Tibial nerve (tissue), 4 donors: ENCODE measurements at places on chromosomes 6 and 20. TPM values are rescaled to one million over a fixed set of nuclear protein-coding genes. Genes with fewer than 3 reads are reported as not detected.

DNA sequence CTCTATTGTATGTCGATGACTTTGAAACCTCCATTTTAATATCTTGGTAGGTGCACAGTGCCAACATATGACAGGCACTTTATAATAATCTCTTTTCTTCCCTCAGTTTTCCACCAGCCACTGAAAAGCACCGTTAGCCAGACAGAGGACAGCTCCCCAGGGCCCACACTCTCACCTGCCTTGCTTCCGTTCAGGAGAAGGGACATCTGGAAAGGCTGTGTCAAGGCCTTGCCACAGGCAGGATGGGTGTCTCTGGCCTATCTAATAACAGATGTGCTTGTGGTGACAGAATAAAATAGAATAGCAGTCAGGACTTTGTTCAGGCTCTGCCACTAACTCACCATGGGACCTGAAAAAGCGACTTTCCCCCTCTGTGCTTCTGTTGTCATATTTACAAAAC is 75.5 kb upstream of the CCDC167 start:
- DNase-seq: no peak

DNA sequence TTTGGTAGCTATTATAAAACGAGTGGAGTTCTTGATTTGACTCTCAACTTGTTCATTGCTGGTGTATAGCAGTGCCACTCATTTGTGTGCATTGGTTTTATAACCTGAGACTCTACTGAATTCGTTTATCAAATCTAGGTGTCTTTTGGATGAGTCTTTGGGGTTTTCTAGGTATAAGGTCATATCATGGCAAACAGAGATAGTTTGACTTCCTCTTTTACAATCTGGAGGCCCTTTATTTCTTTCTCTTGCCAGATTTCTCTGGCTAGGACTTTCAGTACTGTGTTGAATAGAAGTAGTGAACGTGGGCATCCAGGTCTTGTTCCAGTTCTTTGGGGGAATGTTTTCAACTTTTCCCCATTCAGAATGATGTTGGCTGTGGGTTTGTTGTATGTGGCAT is 38.8 kb downstream of the SUMO4 start:
- DNase-seq: no peak

DNA sequence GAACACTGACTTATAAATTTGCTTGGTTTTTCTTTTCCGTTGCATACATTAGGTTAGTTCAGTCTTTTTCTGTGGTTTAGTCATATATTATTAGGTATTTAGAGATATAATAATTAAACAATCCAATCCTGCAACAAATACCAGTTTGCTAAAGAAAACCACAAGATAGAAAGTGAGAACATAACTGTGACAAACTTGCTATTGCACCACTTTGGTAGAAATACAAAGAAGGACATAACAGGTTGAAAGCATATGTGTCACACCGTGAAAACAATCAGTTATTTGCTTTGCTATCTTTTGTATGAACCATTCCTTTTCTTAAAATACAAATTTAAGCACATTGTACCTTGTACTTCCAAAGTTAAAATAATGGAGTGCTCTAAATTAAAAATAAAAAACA is 42.0 kb upstream of the KCNQ5 start:
- no peak for DNase-seq

DNA sequence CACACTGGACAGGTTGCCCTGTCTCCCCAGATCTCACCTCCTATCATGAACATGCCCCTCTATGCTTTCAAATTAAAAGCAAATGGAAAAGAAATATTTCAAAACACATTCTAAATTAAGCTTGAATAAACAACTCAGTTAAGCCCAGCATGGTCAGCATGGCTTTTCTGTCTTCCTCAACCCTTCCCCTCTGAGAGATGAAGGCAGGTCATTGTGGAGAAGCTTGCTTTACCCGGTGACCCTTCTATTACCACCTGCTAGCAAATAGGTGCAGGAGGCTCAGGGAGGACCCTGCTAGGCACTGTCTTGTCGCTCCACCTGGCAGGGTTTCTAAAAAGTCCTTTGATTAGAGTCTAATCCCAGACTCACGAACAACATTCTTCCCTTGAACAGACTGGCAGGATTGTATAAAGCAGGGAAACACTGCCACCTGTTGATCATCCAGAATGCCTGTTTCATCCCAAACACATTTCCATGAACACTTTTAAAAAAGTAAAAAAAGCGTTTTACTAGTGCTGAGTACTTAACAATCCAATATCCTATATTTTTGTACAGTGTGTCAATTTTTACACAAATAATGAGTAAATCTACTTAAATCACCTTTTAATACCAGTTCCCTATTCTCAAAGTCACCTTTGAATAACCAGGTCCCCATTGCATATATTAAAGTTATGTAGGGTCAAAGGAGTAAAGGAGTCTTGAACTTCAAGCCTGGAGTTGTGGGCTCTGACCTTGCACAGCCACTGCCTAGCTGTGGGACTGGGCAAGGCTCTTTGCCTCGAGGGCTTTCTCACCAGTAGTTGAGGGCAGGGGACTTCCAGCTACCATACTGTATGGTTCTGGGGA is 75.5 kb downstream of the GPR6 start:
- peak; percentile 25 for DNase-seq

GRCh38 chr20:36775826-36776225 is 2.3 kb upstream of the DSN1 start:
- DNase-seq: no peak

DNA sequence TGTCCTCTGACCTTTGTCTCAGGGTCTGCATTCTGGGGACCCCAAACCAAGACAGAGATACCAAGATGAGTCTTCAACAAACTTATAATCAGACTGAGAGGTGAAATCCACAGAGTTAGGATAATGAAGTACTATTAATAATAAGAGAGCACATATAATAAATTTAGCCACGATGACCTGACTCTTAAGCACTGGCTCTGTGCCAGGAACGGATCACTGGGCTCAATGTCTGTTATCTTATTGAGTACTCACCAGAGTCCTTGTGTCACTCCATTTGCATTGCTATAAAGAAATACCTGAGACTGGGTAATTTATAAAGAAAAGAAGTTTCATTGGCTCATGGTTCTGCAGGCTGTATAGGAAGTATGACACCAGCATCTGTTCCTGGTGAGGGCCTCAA is 18.9 kb upstream of the ITPR3 start:
- no peak for DNase-seq

GRCh38 chr6:167984144-167984719 is 13.2 kb upstream of the KIF25 start:
- no peak for DNase-seq

DNA sequence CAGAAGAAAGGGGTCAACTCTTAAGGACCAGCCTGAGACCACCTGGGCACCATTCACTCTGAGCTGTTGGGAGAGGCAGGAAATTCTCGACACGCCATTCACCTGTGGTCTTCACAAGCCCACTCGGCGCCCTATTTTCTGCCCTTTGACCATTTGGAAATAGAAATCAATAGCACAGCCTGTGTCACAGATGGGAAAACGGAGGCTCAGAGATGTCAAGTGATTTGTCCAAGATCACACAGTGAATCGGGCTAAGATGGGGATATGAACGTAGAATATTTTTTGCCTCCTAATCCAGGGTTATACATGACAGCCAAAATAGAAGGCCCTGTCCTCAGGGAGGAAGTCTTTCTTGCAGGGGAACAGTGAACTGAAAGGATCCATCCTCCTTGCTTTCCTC is 3.0 kb upstream of the APOBEC2 start:
- no peak for DNase-seq

DNA sequence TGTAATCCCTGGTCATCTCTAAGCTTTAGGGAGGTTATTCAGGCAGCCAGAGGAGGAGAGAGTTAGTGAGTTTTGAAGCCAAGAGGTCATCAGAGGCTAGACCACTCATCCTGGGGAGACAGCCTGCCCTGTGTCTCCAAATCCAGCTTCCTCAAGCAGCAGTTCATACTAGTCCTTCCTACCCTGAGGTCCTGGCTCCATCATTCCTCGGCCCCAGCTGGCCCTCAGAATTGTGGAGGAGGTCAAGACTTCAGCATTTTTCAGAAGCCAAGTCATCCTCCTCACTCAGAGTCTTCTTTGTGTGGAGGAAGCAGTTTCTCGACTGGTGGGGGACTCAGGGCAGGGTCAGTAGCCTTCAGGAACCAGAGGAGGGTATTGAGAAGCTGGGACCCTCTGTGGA is 12.4 kb upstream of the KIAA1755 start:
- no peak for DNase-seq

DNA sequence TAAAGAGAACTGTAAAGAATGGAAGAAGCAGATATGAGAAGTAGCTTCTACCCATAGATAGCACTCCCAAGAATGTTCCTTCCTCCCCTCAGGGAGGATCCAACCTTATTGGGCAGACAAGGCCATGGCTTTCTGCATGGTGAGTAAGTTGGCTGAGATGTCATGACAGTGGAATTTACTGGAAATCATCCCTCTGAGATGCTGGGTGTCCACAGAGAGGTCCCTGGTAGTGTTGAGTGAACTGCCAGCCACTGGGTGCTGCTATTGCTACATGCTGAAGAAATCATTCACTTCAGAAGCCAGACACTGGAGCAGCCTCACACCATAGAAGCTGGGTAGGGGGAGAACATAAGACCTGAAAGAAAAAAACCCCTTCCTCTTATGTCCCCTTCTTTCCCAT is 46.4 kb upstream of the FERMT1 start:
- no peak for DNase-seq

DNA sequence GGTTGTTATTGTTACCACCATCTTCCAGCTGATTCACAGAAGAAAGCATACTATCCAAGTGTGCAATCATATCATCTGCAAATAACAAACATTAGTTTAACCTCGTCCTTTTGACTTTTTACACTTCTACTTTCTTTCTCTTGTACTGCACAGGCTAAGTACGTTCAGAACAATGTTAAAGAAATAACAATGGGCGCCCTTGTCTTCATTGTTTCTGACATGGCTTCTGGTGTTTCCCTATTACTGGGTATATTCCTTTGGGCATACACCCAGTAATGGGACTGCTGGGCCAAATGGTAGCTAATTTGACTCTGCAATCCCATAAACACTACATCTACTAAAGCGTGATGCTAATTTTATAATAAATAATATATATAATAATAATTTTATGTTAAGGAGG is 146.7 kb downstream of the GJA10 start:
- no peak for DNase-seq

DNA sequence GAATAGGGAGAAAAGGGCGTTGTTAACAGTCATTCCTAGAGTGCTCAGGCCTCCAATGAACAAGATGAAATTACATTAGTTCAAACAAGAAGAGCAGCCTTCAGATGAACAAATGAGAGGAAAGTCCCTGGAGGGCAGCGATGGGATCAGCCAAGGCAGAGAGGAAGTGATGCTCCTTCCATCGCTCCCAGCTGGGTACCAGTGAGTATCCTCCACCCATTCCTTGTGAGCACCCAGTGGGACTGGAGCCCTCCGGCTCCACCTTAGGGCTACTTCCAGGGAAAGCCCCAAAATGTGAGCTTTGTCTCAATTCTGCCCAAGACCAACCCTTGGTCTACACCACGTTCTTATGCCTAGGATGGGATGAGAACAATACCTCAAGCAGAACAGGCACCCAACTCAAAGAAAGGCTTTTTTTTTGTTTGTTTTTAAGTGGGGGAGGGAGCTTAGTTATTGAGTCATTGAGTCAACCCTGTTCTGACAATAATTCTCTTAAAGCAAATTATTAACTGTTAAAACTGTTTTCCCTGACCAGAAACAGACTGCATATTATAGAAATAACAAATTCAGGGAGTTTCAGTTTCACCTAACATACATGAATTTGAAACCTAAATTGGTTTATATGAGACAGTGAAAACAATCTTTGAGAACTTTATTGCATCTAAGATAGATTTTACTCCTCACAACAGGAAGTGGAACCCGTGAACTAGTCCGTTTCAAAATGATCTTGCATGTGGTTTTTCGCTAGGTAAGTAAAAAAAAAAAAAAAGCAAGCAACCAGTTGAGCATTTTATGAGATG is 106.9 kb downstream of the IPCEF1 start:
- DNase-seq: no peak

Gene FAXC
- 2.4 TPM for total RNA-seq

Gene NKX2-4
- total RNA-seq: not detected

Gene RAB32
- 23.2 TPM for total RNA-seq

Gene TFAP2A
- 1.2 TPM for total RNA-seq

Gene SYCP2L
- total RNA-seq: 3.3 TPM

Gene ERVFRD-1
- 0.42 TPM for total RNA-seq

Gene SLC22A3
- total RNA-seq: 205 TPM
